ENCODE measurements at places on chromosomes 6 and 20. TPM values are rescaled to one million over a fixed set of nuclear protein-coding genes. Genes with fewer than 3 reads are reported as not detected.

DNA sequence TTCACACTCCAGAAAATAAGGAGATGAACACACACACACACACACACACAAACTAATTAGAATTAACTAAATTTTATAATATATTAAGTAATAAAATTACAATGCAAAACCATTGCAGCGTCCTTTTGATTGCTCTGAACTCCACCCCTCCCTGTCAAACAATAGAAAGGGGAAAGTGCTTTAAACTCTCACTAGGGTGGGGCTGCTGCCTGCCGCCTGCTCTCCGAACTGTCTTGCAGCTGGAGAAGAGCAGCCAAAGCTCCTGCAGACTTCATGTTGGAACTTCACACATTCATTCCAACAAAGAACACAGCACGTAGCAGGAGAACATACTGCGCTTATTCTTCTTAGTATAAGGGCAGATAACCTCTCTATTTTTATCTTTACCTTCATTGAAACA lies 83.2 kb downstream of the GCLC start:
- no peak for DNase-seq

DNA sequence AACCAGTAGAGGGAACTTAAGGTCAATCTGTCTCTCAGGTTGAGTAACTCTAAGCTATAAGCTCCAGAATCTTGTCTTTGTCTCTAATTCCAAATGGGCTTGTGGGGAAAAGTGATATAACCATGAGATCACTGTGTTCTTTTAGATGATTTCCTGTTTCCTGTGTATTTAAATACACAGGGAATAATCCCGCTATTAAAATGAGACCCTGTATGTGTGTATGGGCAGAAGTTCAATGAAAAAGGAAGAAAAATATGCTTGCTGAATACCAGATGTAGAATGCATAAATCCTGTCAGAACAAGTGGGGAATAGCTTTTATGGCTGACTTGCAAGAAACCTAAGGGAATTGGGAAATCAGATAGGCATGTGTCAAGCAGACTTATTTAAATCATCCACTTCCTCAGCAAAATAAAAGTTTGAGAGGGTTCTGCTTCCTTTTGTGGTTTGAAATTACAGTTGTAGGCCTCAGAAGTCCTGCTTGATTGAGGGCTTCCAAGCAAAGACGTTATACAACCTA lies 164.7 kb upstream of the PDE7B start:
- no peak for DNase-seq

- no peak for DNase-seq
Observed at GRCh38 chr20:18907353-18907752, 93.8 kb downstream of the SCP2D1 start.

DNA sequence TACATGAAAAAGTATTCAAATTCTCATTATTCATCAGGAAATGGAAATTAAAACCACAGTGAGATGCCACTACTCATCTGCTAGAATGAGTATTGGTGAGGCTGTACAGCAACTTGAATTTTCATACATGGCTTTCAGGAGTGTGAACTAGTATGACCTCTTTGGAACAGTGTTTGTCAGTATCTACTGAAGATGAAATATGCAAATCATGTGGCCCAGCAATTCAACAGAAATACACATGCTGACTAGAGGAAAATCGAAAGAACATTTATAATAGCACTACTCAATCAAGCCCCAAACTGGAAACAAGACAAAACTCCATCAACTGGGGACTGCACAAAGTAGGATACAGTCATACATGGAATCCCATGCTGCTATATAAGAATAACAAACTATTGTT lies 102.2 kb downstream of the DCDC2 start:
- DNase-seq, result no peak

GRCh38 chr6:134031696-134032255 lies 20.6 kb downstream of the SLC2A12 start:
- DNase-seq, result no peak

Gene ALDH8A1
- 2.1 TPM for total RNA-seq

Gene EPHA7
- not detected for total RNA-seq

Gene MCCD1
- not detected for total RNA-seq

Data from T-cell (primary cell).